Pancreas (tissue), 10 donors: ENCODE measurements at places on chromosomes 3 and 15. TPM values are rescaled to one million over a fixed set of nuclear protein-coding genes. Genes with fewer than 3 reads are reported as not detected.

GRCh38 chr3:52221563-52222318 lies 3.7 kb downstream of the TLR9 start:
- no peak overlapping the region for H3K27ac ChIP-seq
- H3K36me3 ChIP-seq, result no peaks in the 10 kb centered on the region
- peaks cover 8% of the 10 kb centered on the region for H3K4me1 ChIP-seq
- peak; percentile 57 for DNase-seq
- H3K27me3 ChIP-seq, result no peaks in the 10 kb centered on the region

Gene RGMA
- 8.7 TPM for total RNA-seq

Gene PTPN23
- 14.2 TPM for total RNA-seq

Gene MLF1
- total RNA-seq, result 3.6 TPM

GRCh38 chr3:106242781-106243180 lies 374.0 kb upstream of the CBLB start:
- H3K27ac ChIP-seq, result no peak overlapping the region
- no peak for DNase-seq
- H3K4me3 ChIP-seq, result no peak overlapping the region

Gene NAALADL2
- total RNA-seq, result 9.2 TPM

Gene TMC3
- total RNA-seq, result not detected

DNA sequence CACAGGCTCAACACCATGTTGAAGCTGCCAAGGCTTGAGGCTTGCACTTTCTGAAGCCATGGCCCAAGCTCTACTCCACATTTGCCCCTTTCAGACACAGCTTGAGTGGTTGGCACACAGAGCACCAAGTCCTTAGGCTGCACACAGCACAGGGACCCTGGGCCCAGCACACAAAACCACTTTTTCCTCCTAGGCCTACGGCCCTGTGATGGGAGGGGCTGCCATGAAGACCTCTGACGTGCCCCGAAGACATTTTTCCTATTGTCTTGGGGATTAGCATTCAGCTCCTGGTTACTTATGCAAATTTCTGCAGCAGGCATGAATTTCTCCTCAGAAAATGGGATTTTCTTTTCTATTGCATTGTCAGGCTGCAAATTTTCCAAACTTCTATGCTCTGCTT lies 445.5 kb downstream of the NLGN1 start:
- no peaks in the 10 kb centered on the region for H3K36me3 ChIP-seq
- no peaks in the 10 kb centered on the region for H3K4me1 ChIP-seq
- DNase-seq, result no peak
- no peak overlapping the region for H3K4me3 ChIP-seq

DNA sequence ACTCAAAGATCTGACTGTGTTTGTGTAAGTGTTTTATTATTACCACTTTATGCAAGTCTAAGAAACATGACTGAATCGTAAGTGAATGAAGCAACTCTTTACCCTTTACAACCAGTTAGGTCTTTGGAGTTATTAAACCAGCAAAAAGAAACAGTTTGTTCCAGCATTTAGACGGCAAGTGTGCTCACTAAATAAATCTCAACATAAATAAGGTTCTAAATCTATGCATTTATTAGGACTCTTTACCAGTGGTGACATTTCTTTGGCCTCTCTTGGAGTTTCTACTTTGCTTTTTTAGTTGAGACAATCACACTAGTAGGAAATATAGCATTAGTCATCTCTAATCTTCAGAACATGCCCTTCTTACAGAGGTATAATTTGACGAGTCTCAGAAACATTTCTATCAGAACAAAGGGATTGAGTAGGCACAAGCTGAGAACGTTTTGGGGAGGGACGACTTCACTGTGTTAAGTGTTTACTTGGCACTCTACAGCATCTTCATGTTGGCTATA lies 739.9 kb upstream of the NR2F2 start:
- DNase-seq, result no peak
- no peak overlapping the region for H3K27ac ChIP-seq
- no peaks in the 10 kb centered on the region for H3K4me1 ChIP-seq
- no peak overlapping the region for H3K4me3 ChIP-seq
- no peaks in the 10 kb centered on the region for H3K27me3 ChIP-seq

Gene SLC51B
- not detected for total RNA-seq

DNA sequence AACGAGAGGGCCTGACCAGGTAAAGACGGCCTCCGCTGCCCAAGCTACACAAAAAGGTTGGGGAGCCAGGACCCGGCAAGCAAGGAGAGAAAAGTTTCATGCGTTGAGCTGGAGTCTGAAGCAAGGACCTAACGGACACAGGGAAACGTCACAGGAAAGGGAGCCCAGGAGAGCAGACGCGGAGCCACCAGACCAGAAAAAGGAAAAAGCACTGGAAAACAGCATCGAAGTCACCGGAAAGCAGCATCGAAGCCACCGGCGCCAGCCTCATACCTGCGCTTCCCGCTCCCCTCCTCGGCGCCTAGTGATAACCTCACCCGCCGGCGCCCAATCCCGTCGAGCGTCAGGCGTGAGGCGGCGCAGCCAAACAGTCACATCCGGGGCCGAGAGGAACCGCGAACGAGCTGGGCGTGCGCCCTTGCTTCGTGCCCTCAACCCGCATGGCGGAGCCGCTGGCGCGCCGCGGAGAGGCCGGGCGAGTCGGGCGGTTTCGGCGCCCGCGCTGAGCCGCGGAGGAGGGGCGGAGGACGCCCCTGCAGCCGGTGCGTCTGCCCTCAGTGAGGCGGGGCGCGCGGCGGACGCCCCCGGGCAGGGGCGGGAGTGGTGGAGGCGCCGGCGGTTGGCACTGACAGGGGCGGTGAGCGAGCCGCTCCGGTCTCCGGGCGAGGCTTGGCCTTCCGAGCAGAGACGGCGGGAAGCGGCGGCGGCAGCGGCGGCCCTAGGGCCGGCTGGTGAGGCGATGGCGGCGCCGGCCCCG lies at the start of the genes FBXO45 and WDR53:
TSS of gene FBXO45 (plus strand) at position 415 of the 757 bp plus-strand sequence. CDS start at position 740, 325 bp downstream.
TSS of gene WDR53 (minus strand) at position 309 of the 757 bp plus-strand sequence. CDS start 7,079 bp downstream, outside the sequence.
- H3K4me1 ChIP-seq, result no peaks in the 10 kb centered on the region
- H3K36me3 ChIP-seq, result no peaks in the 10 kb centered on the region
- no peaks in the 10 kb centered on the region for H3K27me3 ChIP-seq
- peak; percentile 97 for DNase-seq
- H3K27ac ChIP-seq, result peak within 1 kb of the TSS; percentile 72

DNA sequence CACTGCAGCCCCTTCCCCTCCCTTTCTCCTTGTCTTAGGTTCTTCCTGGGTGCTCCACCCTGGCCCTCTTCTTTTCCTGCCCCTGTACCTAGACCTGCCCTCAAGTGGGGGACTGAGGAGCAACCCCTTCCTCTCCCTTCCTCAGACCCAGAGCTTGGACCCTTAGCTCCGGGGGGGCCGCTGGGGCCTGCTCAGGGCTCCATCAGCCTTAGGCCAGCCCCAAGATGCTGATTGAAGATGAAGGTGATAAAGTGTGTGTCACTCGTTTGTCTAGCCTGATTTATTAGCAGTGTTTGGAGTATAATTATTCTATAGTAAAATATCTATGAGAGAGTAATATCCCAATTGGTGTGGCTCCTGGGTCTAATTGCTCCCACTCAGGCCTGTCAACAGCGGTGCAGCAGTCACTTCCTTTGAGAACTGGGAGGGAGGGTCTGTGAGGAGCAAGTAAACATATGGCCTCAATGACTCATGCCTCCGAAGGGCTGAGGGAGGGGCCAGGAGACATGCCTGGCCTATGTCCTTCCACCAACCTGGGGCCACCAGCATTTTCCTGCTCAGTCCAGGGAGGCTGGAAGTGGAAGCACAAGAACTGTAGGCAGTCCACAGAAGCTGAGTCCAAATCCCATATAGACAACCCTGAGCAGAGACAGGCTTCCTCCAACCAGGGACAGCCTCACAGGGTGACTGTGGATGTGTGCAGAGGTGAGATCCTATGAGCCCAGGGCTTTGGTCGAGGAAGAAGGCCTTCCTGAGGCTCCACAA lies 123.2 kb downstream of the DNAJB8 start:
- H3K27ac ChIP-seq, result peak overlapping the region; percentile 73
- H3K27me3 ChIP-seq, result no peaks in the 10 kb centered on the region
- H3K4me3 ChIP-seq, result no peak overlapping the region
- peaks cover 4% of the 10 kb centered on the region for H3K36me3 ChIP-seq
- peaks cover 23% of the 10 kb centered on the region for H3K4me1 ChIP-seq

DNA sequence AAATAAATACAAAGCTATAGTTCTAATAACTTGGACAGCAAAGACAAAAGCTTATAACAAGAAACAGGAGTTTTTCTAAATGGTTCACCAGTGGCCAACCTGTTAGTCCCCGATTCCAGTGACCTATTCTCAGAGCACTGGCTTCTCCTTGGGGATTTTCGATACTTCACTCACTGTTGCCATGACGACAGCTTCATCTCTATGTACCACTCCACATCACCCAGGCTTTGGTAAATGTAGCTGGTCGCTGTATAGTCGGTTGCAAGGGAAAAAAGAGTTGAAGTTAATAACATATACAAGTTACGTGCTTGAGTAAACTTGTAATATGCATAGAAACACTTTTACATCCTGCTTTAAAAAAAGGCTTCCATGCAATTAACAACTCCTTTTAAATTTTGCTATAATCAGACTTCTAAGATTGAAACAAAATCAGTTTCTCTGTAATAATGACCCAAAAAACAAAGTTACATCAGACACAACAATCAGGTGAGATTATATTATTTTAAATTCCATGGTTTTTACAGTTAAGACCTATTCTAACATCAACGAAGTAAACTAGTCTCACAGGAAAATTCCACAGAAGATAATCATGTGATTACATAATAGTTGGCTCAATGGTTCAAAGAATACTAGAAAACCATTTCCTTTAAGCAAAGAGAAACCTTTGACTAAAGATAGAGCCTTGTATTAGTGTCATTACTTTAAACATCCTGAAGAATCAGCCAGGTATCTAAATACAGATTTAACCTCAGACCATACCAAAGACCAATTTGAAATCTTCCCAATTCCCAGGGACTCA lies 2.9 kb downstream of the CCNL1 start:
- H3K36me3 ChIP-seq, result peaks cover 48% of the 10 kb centered on the region
- peaks cover 59% of the 10 kb centered on the region for H3K4me1 ChIP-seq

GRCh38 chr3:170159933-170160332 lies 21.6 kb downstream of the PHC3 start:
- no peak overlapping the region for H3K27ac ChIP-seq
- DNase-seq, result no peak
- no peaks in the 10 kb centered on the region for H3K36me3 ChIP-seq
- peaks cover 7% of the 10 kb centered on the region for H3K4me1 ChIP-seq
- no peaks in the 10 kb centered on the region for H3K27me3 ChIP-seq

Gene KLHL40
- total RNA-seq, result not detected

GRCh38 chr15:98723195-98723594 lies 74.9 kb downstream of the IGF1R start:
- H3K4me3 ChIP-seq, result no peak overlapping the region
- no peak overlapping the region for H3K27ac ChIP-seq

Gene OSBPL10
- total RNA-seq, result 1.8 TPM

DNA sequence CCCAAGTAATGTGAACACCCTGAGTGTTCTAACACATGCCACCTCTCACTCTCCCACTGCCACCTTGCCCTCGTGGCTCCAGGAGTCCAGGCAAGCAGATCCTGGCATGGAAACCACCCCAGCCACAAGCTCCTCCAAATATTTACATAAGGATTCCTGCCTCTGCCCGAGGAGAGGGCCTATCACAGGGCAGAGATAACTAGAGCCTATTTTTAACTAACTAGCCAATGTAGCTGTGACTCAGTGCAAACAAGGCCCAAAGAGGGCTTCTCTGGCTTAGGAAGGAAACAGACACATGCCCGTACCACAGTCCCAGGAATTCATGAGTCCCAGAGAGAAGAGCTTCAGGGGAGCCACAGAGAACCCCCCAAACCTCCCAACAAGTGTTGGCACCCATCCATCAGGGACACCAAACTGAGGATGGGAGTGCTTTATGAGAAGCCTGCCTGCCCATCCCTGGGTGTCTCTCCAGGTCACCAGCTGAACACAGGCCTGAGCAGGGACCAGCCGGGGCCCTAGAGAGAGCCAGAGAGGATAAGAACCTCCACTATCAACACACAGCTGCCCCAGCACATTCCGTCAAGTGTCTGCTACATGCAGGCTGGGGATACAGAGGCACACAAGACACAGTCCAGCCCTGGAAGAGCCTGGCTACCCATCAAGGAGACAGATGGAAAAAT lies 9.2 kb downstream of the FYCO1 start:
- peak; percentile 87 for DNase-seq
- H3K27me3 ChIP-seq, result no peaks in the 10 kb centered on the region
- peak overlapping the region; percentile 90 for H3K27ac ChIP-seq

GRCh38 chr15:70169147-70169546 lies 71.4 kb upstream of the TLE3 start:
- DNase-seq, result no peak
- H3K27ac ChIP-seq, result no peak overlapping the region
- H3K36me3 ChIP-seq, result no peaks in the 10 kb centered on the region
- H3K4me1 ChIP-seq, result peaks cover 20% of the 10 kb centered on the region
- no peak overlapping the region for H3K4me3 ChIP-seq
- H3K27me3 ChIP-seq, result no peaks in the 10 kb centered on the region

DNA sequence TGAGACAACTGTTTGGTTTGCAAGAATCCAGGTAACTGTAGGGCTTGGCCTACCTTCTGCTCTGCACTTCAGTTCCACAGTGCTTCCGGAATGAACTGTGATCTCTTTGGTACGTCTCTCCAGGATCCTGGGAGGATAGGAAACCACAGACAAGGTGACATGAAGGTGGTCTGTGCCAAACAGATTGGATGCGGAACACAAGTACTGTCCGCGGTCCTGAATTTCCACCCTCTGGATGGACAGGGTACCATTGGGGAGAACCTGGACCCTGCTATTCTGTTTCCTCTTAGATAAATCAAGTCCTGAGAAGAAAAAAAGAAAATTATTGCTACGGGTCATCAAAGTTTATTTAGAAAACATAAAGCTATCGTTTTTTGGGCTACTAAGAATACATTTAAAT lies 17.3 kb downstream of the IGSF10 start:
- DNase-seq, result no peak
- H3K27me3 ChIP-seq, result no peaks in the 10 kb centered on the region
- H3K4me3 ChIP-seq, result no peak overlapping the region
- no peaks in the 10 kb centered on the region for H3K36me3 ChIP-seq

DNA sequence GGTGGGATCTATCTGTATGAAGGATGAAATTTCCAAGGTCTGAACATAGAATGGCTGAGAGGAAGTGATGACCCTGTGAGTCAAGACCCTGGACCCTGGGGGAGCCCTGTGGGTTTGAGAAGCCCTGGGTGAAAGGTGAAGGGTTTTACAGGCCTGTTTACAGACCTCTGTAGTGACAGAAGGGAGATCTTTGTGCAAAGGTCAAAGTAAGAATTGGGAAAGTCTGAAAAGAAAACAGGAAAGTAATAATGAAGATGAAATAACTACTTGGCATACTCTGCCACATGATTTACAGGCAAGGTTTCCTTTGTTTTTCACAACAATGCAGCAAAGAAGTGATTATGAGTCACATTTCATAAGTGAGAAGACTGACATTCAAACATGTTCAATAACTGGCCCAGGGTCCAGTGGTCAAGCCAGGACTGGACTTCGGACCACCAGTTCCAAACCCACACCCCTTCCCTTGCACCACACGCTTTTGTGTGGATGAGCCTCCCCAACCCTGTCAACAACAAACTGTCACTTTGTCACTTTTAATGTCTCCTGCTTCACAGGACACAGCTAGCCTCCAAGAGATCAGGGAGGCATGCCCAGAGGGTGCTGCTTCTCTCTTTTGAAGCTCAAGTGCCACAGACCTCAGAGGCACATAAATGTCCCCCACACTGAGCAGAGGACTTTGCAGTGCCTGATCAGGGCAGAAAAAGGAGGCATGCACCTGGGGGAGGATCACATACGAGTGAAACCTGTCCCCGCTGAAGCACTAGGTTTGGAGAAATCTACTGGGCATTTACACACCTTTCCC lies 21.5 kb downstream of the CD86 start:
- H3K36me3 ChIP-seq, result no peaks in the 10 kb centered on the region
- no peaks in the 10 kb centered on the region for H3K4me1 ChIP-seq
- no peak overlapping the region for H3K27ac ChIP-seq
